Spinal cord (tissue), 10 donors: ENCODE measurements at places on chromosomes 12 and 14.

DNA sequence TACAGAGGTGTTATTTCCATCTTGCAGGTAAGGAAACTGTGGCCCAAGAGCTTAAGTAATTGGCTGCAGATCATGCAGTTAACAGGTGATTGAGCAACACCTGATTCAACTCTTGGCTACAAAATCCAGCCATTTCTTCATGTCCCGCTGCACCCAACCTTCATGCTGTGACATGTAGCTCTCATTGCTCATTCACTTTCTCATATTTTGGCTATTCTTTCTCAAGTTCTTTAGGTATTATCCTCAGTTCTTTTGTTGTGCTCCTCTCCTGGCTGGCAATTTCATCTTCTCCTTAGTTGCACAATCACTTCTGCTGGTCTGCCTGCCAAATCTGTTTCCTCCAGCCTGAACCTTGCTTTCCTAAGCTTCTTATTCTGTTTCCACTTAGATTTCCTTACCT, 300.8 kb downstream of the SSPN start:
- no peak for DNase-seq

DNA sequence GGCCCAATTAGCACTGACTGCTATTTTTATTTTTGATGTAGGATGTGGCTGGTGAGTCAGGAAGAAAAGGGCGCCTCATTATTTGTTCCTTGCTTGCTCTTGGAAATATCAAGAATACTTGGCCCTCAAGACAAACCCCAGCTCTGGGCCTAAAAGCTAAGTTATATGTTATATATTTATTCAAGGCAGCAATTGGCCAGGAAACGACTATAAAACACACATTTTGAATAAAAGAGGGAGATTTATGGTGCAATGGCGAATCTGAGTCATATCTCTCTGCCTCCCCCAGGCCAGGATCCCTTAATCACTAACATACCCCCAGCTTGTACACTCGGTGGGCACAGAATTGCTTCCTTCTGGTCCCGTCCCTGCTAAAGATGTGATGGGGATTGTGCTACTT, 63.3 kb downstream of the TBX5 start:
- no peak for DNase-seq

DNA sequence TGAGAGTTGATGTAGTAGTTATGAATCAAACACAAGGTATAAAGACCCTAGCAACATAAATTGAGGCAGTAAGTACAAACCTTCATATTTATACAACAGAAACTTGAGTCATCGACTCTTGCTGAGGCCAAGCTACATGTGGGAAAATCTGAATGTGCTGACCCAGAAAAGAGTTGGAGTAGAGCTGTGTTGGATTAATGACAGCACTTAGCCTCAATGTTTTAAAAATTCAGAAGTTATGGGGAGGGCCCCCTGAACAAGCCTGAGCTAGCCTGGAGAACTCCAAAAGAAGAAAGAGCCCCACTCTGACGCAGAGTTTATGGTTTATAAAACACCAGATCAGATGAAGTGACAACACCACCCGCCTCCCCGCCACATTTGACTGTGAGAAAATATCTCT, 100.0 kb downstream of the DUSP6 start:
- no peak for DNase-seq

DNA sequence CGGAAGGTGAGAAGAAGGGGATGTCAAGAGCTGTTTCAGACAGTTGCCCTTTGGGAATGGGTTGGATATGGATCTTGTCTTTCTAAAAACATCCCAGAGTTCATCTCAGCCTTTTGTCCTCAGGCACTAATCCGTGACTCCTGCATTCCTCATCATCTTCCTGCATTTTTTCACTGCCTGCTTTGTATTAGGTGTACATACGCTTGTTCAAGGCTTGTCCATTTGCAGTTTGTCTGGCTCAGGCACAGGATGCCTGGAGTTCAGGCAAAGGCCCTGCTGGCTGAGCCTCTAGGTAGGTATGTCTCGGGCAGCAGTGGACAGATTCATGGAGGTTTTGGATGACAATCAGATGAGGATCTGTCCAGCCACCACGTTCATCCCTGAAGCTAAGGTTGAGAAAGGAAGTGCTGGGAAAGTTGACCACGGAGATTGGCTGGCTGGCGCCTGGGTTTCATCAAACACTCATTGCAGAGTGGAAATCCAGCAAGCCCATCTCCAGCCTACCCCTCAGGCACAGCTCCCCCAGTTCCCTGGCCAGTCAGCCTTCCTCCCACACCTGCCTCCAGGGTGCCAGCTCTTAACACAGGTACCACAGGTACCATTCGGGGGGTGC, 12.4 kb upstream of the TMEM106C start:
- no peak for DNase-seq

GRCh38 chr12:12171991-12172511, 94.8 kb downstream of the LRP6 start:
- DNase-seq: no peak

- DNase-seq: peak; percentile 15
These were observed 10.6 kb upstream of the AKAP5 start for GRCh38 chr14:64454671-64455070.

GRCh38 chr14:67503331-67503730, 14.8 kb upstream of the TMEM229B start:
- no peak for DNase-seq

DNA sequence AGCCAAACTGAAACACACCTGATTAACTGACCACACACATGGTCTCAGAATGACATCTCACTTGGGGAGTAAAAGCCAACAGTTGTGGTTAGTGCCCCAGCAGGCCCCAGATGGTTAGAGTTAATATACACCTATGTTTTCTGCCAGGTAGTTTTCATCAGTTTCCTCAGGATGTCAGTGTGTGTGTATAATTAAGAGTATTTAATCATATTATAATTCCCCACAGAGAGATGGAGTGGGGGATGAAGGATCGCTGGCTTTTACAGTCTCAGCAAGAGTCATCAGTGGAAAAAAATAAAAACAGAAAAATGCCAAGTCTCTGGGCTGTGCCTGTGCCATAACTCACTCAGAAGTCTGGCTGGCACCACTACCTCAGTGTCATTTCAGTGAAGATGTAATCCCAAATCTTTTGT, 412.5 kb downstream of the ZFP36L1 start:
- no peak for DNase-seq

GRCh38 chr12:51687614-51688013, 96.6 kb downstream of the SCN8A start:
- no peak for DNase-seq

- DNase-seq: no peak
These were observed 79.4 kb downstream of the SETD3 start for GRCh38 chr14:99401211-99401610.

DNA sequence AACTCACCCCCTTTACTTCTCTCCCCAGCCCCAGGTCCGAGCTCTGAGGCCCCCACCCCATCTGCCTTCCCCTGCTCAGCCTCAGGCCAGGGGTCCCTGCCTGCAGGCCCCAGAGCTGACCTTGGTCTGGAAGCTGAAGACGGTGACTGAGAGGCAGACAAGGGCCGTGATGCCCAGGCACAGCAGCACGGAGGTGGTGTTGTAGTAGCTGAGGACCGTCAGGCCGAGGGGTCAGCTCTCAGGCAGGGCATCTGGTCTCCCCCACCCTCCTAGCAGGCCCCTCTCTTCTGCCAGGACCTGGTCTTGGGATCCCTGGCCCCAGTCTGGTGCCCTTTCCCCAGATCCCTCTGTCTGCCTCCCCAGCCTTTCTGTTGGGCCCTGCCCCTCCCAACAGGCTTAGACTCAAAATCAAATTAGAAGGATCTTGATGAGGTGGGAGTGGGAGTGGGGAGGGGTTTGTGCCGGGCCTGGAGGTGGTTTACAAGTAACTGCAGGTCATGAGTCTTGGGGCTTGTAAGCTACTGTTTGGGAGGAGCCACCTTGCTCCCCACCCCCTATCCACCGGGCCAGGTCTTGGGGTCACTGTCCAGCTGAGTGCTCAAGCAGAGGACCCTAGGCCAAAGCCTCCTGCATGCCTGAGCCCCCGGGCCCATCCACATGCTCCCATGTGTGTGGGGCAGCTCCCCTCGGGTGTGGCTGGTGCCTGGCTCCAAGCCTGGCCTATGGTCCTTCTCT, 14.2 kb downstream of the FAIM2 start:
- no peak for DNase-seq

- DNase-seq: no peak
These were observed 191.5 kb upstream of the PRKD1 start for GRCh38 chr14:30118992-30119640.

GRCh38 chr12:56645717-56646446, at the start of gene ATP5F1B:
ATP5F1B (minus strand) TSS chr12:56645984; CDS start chr12:56645963, 21 bp downstream.
- peak; percentile 100 for DNase-seq

DNA sequence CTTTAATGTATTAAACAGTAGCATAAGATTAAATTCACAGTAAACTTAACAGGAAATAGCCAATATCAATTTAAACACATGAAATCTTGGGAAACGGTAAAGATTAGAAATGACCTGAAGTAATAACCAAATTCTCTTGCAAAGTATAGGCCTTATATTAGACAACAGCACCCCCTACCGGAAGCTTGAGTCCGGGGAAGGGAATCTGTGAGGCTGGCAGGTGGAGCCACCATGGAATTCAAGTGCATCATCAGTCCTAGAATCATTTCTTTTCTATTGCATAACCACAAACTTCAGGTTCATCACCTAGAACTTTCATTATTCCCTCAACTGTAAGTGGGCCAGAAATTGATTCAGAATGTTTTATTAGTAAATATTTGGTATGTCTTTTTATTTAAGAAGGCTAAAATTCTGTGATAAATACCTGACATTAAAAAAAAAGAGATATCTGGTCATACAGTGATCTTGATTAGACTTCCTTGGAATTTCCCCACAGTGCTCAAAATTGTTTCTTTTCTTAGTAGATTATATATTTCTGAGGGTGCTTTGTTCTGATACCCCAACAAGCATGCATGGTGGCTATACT, 48.6 kb downstream of the AP5M1 start:
- DNase-seq: peak; percentile 90
